ENCODE measurements at places on chromosomes 1 and 21. TPM values are rescaled to one million over a fixed set of nuclear protein-coding genes. Genes with fewer than 3 reads are reported as not detected.
A peak's percentile ranks its signal among the peaks of the same experiment; 100 is the strongest.

DNA sequence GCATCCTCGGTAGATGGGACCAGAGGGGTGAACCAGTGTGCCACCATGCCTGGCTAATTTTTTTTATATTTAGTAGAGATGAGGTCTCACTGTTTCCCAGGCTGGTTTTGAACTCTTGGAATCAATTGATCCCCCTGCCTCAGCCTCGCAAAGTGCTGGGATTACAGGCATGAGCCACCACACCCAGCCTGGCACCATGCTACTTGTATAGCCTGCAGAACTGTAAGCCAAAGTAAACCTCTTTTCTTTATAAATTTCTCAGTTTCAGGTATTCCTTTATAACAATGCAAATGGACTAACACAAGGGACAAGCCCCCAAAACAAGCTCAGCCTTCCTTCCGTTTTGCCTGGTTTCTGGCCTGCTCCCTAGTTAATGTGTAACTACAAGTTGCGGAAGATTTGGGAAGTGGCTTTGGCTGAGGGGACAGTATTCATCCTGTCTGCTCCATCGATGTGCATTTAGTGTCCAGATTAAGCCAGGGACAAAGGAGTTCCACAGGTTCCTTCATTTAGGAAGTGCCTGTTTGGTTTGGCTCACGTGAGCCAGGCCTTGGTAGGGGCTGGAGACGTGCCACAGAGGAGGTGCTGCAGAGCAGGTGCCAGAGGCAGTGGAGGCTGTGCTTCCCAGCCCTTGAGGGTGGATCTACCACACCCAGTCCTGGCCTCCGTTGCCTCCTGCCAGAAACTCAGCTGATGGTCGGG lies 4.4 kb downstream of the AVPR1B start:
- DNase-seq: peak; percentile 55

Gene FUBP1
- total RNA-seq: 101 TPM

Gene TTC39A
- 10.4 TPM for total RNA-seq

- DNase-seq: no peak
These were observed 32.9 kb downstream of the MFSD2A start for GRCh38 chr1:39987869-39988268.

Gene TRAPPC10
- total RNA-seq: 27.2 TPM

GRCh38 chr1:118204648-118205047 lies 19.6 kb upstream of the SPAG17 start:
- DNase-seq: no peak

GRCh38 chr1:92017656-92018055 lies 12.1 kb upstream of the EPHX4 start:
- DNase-seq: no peak

DNA sequence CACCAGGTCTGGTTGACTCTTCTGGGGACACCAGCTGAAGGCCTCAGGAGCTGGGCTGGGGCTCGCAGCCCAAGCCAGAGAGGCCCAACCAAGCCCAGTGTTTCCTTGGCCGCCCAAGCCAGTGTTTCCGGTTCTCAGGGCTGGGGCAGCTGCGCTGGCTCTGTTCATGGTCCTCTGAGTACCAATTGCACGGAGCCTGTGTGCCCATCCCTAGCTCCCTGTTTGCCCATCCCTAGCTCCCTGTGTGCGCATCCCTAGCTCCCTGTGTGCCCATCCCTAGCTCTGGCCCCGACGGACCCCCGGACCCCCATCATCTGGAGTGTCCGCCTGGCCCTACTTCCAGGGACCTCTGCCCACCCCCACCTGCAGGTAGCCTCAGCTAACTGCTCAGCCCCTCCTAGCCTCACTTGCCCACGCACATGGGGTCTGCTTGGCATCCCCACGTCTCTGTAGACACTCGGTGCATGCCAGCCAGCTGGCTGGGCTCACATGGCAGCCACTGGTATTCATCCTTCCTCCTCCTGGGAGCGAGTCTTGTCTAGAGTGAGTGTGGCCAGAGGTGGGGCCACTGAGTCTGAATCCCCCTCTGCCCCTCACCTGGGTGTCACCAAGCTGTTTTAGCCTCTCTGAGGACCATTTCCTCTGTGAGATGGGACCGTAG lies 64.0 kb downstream of the WNT9A start:
- DNase-seq: no peak

DNA sequence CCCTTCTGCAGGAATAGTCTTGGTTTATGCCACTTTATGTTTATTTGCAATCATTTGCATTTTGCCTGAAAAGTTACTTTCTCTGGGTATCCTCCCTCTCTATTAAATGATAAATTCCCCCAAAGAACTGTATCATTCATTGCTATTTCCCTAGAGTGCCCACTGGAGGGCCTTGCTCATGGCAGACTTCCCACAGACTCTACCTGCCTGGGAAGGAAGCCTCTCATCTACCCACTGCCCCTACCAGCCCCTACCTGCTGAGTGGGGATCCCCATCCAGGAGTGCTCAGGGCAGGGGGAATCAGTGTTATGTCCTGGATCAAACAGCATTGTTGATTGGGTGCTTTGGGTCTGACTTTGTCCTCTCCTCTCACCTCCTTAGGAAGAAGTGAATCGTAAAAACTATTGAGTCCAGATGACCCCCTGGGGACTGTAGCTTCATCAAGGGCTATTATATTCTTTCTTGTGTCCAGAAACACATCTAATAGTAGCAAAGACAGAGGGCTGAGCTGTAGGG lies 6.8 kb upstream of the LRRN2 start:
- DNase-seq: no peak

DNA sequence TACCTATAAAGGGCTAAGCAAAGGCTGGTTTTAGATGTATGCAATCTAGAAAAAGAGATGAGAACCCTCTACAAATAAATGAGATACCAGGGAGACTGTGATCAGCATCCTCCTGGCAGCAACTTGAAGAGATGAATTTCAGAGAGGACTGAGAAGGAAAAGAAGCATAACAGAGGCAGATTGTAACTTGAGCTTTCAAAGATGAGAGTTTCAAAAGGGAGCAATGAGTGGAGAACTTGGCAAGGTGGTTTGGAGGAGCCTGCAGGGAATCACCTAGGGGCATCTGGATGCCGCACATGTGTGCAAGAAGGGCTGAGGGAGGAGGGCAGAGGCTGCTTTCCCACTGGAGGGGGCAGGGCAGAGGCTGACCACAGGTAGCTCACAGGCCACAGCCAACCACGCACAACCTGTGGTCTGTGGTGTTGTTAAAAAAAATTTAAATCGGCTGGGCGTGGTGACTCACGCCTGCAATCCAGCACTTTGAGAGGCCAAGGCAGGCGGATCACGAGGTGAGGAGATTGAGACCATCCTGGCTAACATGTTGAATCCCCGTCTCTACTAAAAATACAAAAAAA lies 50.2 kb downstream of the PCNX2 start:
- no peak for DNase-seq

DNA sequence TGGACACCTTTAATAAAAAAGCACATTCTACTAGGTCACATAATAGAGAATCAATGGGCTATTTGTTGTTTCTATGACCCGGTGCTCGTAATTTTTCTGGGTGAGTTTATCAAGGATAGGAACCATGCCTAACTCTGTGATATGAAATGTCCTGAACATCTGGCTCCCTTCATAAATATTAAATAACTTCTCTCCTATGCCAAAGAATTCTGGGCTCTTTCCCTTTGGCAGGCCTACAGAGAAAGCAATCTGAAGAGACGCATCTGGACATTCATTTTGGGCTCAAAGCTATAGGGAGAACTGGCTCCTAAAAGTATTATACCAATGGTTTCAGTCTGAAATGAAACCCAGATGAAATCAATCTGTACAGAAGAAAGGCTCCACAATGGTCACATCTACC lies 38.8 kb upstream of the ANGPTL7 start:
- DNase-seq: no peak

DNA sequence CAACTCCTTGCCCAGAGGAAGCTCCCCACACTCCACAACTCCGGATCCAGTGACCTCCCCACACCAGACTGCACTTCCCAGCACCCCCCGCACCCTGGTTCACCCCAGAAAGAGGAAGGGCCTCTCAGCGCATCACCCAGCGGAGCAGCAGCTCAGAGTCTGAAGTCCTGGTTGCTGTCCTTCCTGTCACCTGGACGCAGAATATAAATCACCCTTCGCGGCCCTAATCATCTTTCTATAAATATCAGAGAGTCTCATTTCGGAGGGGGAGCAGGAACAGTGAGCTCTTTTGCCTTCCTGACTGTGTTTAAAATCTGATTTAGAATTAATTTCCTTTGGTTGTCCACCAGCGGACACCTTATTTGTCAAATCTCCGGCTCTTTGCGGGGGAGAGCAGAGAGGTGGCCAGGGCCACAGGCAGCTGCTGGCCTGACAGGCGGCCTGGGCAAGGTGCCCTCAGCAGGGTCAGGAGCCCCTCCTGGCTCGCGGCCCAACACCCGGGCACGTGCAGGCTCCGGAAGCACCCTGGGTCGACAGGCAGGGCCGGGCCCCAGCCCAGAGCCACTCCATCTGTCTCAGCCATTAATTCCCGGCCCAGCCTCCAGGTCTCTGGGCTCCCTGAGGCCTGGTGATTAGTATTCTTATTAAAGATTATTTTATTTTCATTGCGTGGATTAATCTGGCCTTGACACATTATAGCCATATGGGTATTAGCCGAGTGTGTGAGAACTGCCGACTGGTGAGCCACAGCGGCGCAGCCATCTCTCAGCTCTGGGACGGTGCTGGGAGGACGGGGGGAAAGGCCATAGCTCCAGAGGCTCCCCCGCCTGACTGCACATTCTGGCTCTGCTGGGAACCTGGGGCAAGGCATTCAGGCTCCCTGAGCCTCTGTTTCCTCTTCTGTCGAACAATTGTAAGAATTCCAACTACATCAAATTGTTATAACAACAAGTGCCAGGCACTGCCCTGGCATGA lies 19.7 kb downstream of the EPHA8 start:
- no peak for DNase-seq

Measured in PC-9 (cell line).